ENCODE measurements at places on chromosomes 3 and 15. TPM values are rescaled to one million over a fixed set of nuclear protein-coding genes. Genes with fewer than 3 reads are reported as not detected.

- no peak for DNase-seq
These were observed 11.9 kb upstream of the CGNL1 start for GRCh38 chr15:57364282-57365007.

DNA sequence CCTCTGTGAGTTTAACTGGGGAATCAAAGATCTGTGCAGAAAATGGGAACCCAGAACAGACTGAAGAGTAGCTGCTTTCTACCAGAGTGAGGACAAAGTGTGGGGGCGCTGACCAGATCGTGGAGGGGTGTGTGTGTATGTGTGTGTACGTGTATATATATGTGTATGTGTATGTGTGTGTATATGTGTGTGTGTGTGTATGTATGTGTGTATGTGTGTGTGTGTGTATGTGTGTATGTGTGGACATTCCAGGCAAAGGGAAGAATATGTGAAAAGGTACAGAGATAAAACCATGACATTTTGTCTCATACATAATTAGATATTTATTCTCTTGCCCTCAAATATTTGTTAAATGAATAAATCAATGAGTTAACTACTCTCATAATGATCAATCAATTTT, 54.9 kb upstream of the DPPA4 start:
- no peak for DNase-seq

- no peak for DNase-seq
These were observed 348.6 kb downstream of the NLGN1 start for GRCh38 chr3:173745952-173746682.

DNA sequence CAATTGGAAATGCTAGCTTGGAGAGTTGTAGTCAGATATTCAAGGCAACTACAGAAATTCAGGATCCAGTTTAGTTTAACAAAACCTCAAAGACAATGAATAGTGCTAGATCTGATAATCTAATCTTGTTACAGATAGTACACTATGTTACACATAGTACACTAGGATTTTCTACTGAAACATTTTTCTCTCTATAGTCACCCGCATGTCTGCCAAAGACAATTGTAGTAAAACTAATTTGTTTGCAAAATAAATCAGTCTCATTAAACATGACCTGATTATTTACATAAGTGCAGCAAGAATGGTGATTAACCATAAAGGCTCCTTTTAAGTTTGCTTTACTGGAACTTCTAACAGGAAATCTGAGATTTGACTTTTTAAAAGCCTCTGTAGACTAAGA, 52.0 kb downstream of the ILDR1 start:
- no peak for DNase-seq

Gene SPATA12
- total RNA-seq: not detected

GRCh38 chr3:39641274-39641673, 168.1 kb upstream of the MYRIP start:
- DNase-seq: no peak

Gene PATL2
- 11.1 TPM for total RNA-seq

GRCh38 chr3:111676211-111677006, 81.3 kb upstream of the ZBED2 start:
- no peak for DNase-seq

DNA sequence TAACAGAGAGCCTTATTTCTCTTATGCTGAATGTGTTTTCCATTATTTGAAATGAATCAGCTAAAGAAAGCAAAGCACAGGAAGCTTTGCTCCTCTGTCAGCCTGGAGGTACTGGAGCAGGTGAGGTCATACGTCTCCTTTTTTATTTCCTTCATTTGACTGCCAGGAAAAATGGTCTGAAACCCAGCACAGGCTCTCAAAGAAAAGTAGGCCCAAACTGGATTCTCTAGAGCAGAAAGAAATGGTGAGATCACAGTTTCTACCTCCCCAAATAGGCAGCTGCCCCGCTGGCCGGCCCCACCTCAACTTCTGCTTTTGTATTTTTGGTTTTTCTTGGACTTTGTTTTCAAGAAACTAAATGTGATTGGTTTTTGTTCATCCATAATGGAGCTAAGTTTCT, 95.1 kb downstream of the RPL39L start:
- DNase-seq: no peak

DNA sequence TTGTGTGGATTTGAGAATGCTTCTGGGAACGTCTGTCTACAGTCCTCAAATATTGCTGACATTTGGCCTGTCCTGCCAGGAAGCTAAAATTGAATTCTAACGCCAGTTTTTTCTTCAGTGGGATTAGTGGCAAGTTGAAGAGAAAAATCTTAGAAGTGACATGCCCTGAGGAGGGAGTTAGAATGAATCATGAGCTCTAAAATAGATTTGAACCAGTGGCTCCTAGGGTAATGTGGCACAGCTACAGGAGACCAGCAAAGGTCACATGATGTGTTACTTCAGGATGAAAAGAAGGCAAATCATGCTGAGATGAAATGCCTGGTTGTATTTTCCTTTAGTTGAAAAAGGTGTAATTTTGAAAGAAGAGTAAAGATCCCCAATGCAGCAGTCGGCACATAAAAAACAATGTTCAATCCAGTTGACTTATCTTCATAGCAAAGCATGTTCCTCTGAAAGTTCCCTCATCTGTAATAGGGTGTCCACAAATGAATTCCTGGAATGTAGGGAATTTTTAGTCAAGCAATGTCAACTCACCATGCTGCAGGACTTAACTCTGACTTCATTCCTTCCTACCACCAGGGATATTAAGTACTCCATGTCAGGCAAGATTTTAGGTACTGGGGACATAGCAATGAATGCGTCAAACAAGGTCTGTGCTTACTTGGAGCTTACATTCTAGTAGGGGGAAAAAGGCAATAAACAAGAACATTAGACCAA, 171.6 kb downstream of the CADPS start:
- DNase-seq: no peak

- DNase-seq: no peak
These were observed 170.2 kb upstream of the TLE3 start for GRCh38 chr15:70267879-70268278.

Gene GCHFR
- 31.3 TPM for total RNA-seq

Gene DIS3L
- total RNA-seq: 47.7 TPM

- DNase-seq: no peak
These were observed 35.9 kb upstream of the SAMMSON start for GRCh38 chr3:69963643-69964042.
